Activated naive CD4-positive, alpha-beta T cell treated with anti-CD3 and anti-CD28 coated beads for 36 hours (primary cell): ENCODE measurements at places on chromosomes 5 and 9.
A peak's percentile ranks its signal among the peaks of the same experiment; 100 is the strongest.

DNA sequence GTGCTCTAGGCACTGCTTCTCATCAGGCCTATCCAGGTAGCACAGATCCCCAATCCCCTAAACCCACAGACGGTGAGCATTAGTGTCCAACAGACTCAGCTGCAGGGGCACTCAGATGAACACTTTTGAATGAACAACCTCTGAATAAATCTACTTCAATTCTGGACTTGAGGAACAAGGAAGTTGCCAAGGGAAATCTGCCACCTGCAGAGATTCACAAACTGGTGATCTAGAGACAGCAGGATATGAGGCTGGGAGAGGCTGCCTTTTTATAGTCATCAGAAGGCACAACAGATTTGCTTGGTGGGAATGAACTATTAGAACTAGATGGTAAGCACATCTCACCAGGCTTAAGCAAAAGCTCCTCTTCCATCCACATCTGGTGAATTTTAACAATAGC lies 7.0 kb upstream of the HK3 start:
- DNase-seq: no peak
- peaks cover 25% of the 10 kb centered on the region for H3K36me3 ChIP-seq
- H3K27me3 ChIP-seq: no peaks in the 10 kb centered on the region
- peaks cover 26% of the 10 kb centered on the region for H3K4me1 ChIP-seq
- H3K27ac ChIP-seq: no peak overlapping the region

DNA sequence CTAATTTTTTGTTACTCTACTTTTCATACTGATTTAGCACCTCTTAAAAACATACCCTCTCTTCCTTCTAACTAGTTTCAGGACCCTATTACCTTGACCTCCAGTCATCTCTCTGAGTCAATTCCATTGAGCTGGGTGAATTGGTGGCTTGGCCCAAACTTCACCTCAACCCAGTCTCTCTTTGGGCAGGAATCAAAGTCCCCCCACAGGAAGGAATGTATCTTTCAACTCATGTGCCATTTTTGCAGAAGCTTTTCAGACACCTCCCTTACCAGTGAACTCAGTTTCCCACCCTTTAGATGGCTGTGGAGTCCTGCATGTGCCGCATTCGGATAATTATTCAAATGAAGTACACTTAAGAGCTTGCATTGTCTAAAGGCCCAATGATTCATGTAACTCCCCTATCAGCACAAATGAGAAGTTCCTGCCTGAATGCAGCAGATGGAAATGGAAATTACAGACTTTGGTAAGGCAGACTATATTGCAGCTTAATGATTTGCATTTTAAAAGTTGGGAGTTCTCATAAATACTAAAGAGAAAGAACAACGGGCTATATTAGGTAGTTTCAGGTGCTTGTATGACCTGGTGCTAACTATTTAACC lies 693.5 kb downstream of the PTPRD start:
- no peak overlapping the region for H3K4me3 ChIP-seq
- H3K27me3 ChIP-seq: no peaks in the 10 kb centered on the region
- H3K27ac ChIP-seq: no peak overlapping the region
- no peak for DNase-seq
- no peaks in the 10 kb centered on the region for H3K36me3 ChIP-seq
- peaks cover 2% of the 10 kb centered on the region for H3K4me1 ChIP-seq

DNA sequence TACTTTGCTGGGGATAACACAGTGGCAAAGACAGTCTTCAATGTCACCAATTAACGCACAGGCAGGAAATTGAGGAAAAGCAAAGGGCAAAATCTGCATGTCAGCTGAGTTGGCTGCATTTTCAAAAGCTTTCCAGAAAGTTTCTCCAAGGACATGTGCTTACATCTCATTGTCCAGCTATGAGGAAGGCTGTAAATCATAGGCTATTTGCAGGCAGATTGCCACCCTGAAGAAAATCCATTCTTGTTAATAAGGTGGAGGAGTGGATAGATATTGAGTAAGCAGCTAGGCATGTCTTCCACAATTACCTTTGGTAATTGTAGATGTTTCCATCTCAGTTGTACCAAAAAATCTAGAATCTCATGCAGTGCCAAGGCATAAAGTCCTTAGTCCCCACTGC lies 278.0 kb upstream of the NUDT12 start:
- no peaks in the 10 kb centered on the region for H3K27me3 ChIP-seq
- H3K36me3 ChIP-seq: no peaks in the 10 kb centered on the region
- H3K27ac ChIP-seq: no peak overlapping the region
- H3K4me3 ChIP-seq: no peak overlapping the region
- DNase-seq: no peak
- no peaks in the 10 kb centered on the region for H3K4me1 ChIP-seq

DNA sequence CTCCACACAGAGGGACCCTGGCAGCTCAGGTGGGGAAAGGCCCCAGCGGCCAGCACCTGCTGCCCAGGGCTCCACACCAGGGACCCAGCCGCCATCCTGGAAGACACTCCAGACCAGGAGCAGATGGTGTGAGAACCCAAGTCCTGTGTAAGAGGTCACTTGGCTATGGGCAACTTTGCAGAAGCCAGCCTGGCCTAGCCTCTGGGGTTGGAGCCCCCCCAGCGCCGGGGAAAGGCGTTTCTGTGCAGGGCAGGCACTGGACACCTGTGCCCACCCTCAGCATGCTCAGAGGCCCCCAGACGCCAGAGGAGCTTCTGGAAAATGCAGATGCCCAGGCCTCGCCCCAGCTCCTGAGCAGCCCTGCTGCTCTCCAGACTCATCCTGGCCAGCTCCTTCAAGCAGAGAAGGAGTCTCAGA lies 34.0 kb downstream of the RASGEF1C start:
- H3K4me1 ChIP-seq: no peaks in the 10 kb centered on the region
- no peak overlapping the region for H3K27ac ChIP-seq
- H3K36me3 ChIP-seq: no peaks in the 10 kb centered on the region
- DNase-seq: no peak
- no peak overlapping the region for H3K4me3 ChIP-seq

DNA sequence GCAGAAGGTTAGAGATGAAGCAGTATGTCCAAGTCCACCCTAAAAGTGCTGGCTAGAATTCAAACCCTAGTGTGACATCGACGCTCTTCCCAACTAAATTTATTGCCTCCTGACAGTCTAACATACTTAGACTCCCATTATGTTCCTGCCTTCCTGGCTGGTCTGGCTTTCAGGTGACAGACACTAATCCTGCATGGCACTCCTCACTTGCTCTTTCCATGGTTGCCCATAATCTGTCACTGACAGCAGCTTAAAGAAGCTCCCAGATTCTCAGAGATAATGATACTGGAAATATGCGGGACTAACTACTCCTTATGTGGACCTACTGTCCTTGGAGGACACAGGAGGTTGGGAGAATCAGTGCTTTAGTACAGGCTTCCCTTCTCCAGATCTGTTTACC lies 41.7 kb upstream of the HTR1A start:
- H3K4me1 ChIP-seq: no peaks in the 10 kb centered on the region
- no peak overlapping the region for H3K27ac ChIP-seq
- no peak overlapping the region for H3K4me3 ChIP-seq

DNA sequence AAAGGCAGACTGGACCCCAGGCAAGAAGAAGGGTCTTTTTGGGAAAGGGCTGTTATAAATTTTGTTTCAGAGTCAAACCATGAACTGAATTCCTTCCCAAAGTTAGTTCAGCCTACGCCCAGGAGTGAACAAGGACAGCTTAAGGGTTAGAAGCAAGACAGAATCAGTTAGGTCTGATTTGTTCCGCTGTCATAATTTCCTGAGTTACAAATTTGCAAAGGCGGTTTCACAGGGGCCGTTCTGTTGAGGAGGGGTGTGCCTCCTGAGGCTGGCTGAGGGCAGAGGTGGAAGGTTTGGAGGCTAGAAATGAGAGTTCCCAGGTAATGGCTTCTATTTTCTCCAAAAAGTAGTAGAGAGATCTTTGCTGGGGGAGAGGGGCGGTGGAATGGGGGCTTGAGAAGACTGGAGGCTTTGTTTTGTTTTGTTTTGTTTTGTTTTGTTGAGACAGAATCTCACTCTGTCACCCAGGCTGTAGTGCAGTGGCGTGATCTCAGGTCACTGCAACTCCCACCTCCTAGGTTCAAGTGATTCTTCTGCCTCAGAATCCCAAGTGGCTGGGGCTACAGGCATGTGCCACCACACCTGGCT lies 4.1 kb upstream of the CERCAM start:
- peaks cover 46% of the 10 kb centered on the region for H3K27me3 ChIP-seq
- no peaks in the 10 kb centered on the region for H3K36me3 ChIP-seq
- H3K4me3 ChIP-seq: no peak overlapping the region

GRCh38 chr9:121871431-121872025 lies 220.1 kb downstream of the DAB2IP start:
- H3K4me3 ChIP-seq: no peak overlapping the region
- no peaks in the 10 kb centered on the region for H3K36me3 ChIP-seq
- no peak overlapping the region for H3K27ac ChIP-seq
- no peak for DNase-seq
- no peaks in the 10 kb centered on the region for H3K27me3 ChIP-seq
- no peaks in the 10 kb centered on the region for H3K4me1 ChIP-seq

- H3K27me3 ChIP-seq: no peaks in the 10 kb centered on the region
- H3K36me3 ChIP-seq: no peaks in the 10 kb centered on the region
- H3K4me3 ChIP-seq: no peak overlapping the region
- no peak overlapping the region for H3K27ac ChIP-seq
- DNase-seq: no peak
Observed at GRCh38 chr5:15286650-15287049, 213.3 kb upstream of the FBXL7 start.

- H3K4me3 ChIP-seq: no peak overlapping the region
- H3K27ac ChIP-seq: no peak overlapping the region
- H3K27me3 ChIP-seq: no peaks in the 10 kb centered on the region
Observed at GRCh38 chr5:82100303-82101077, 128.7 kb downstream of the ATG10 start.

GRCh38 chr9:129990269-129991010 lies 52.5 kb downstream of the FNBP1 start:
- H3K4me3 ChIP-seq: peak overlapping the region; percentile 12
- peak overlapping the region; percentile 84 for H3K27ac ChIP-seq
- H3K27me3 ChIP-seq: no peaks in the 10 kb centered on the region
- peaks cover 83% of the 10 kb centered on the region for H3K4me1 ChIP-seq
- H3K36me3 ChIP-seq: peaks cover 24% of the 10 kb centered on the region

DNA sequence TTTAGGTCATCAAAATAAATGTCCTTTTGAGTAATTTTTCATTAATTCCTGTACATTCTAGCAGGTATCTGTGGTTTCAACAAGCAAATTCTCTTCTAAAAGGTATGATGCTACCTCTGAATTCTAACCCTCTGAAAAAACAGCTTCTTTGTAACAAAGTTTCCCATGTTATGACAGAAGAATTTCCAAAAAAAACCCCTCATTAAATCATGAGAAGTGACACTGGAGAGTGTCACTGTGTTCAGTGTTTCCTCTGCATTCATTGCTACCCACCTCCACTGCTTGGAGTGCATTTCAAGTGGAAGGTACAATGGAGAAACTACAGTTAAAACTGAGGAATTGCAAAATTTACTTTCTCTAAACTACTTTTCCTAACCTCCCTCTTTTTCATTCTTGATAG lies 10.1 kb downstream of the CDKN2A start:
- peaks cover 69% of the 10 kb centered on the region for H3K27me3 ChIP-seq
- H3K4me3 ChIP-seq: no peak overlapping the region
- no peaks in the 10 kb centered on the region for H3K4me1 ChIP-seq
- no peak for DNase-seq

- peaks cover 17% of the 10 kb centered on the region for H3K4me1 ChIP-seq
- no peaks in the 10 kb centered on the region for H3K27me3 ChIP-seq
- no peak overlapping the region for H3K4me3 ChIP-seq
- H3K36me3 ChIP-seq: no peaks in the 10 kb centered on the region
- peak overlapping the region; percentile 76 for H3K27ac ChIP-seq
Observed at GRCh38 chr5:95841914-95842812, 19.6 kb upstream of the GLRX start.

GRCh38 chr5:81533629-81534405 lies 139.9 kb upstream of the ACOT12 start:
- no peaks in the 10 kb centered on the region for H3K27me3 ChIP-seq
- no peak for DNase-seq
- peaks cover 46% of the 10 kb centered on the region for H3K4me1 ChIP-seq
- H3K4me3 ChIP-seq: no peak overlapping the region

GRCh38 chr9:96719521-96719920 lies 58.4 kb downstream of the ZNF510 start:
- peak; percentile 6 for DNase-seq
- peaks cover 2% of the 10 kb centered on the region for H3K36me3 ChIP-seq
- no peak overlapping the region for H3K27ac ChIP-seq
- peak overlapping the region; percentile 3 for H3K4me3 ChIP-seq
- peaks cover 24% of the 10 kb centered on the region for H3K27me3 ChIP-seq
